ENCODE measurements at places on chromosomes 1 and 21.

DNA sequence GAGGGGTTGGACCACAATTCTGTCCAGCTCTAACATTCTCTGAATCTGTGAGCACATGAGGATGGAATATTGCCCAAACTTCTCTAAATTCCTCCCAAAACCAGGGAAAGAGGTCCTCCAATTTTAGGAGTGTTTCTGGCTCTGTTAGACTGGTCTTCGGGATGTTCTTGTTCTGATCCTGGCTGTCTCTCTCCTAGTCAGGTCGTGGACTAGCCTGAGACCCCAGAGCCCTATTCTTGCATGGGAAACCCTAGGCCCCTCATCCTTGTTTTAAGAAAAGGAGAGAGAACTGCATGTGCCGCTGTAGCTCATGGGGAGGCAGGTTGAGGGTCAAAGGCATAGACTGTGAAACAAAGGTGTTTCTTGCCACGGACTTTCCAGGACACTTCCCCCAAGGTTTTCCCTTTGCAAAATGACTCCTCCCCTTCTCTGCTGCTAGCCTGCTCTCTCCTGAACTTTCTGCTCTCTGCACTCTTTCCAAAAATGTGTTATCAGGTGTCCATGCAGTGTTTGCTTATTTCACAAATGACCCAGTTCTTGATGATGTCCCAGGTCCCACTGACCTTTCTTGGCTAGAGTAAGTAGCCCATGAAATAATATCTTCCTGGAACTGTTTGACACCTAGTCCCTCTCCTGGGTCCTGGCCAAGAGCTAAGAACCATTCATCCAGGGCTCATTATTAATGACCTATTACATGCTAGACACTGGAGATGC lies 29.3 kb upstream of the RD3 start:
- no peak for DNase-seq

GRCh38 chr1:18725231-18725895 lies 94.7 kb downstream of the PAX7 start:
- DNase-seq, result no peak

- peak; percentile 87 for DNase-seq
These were observed 8.1 kb upstream of the INKA2 start for GRCh38 chr1:111747282-111747734.

DNA sequence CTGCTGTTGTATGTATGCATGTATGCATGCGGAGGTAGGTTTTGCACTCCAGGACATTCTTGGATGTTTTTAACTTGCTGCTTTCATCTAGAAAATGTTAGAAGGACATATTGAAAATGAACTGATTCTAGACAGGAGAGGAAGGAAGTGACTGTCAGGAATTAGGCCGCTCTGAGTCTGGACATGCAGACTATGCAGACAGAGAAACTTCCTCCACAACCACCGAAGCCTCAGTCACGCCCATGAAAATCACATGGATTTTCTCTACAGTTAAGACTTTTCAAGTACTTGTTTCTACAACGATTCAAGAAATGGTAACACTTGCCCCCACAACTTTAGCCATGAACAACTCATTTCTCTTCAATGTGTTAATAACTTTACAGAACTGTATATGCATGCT lies 211.1 kb downstream of the SMYD3 start:
- no peak for DNase-seq

GRCh38 chr1:60657926-60658325 lies 424.4 kb upstream of the NFIA start:
- no peak for DNase-seq

GRCh38 chr1:154772056-154772455 lies 98.0 kb downstream of the KCNN3 start:
- DNase-seq, result no peak

- no peak for DNase-seq
These were observed 380.0 kb upstream of the ADGRL2 start for GRCh38 chr1:81420760-81421159.

DNA sequence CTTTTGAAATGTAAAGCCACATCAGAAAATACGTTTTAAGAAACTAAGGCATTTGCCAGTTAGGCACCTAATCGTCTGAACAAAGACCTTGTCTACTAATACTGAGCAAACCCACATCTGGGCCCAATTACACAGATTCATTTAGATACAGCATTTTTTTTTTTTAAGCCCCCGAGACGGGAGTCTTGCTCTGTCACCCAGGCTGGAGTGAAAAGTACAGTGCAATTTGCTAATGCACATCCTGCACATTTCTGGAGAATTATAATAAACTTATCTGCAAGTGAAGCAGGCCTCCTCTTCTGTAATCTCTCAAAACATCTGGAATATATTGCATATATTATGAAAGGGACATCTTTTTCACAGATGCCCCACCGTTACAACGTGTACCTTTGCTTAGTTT lies 3.3 kb downstream of the RSRP1 start:
- DNase-seq, result peak; percentile 45

DNA sequence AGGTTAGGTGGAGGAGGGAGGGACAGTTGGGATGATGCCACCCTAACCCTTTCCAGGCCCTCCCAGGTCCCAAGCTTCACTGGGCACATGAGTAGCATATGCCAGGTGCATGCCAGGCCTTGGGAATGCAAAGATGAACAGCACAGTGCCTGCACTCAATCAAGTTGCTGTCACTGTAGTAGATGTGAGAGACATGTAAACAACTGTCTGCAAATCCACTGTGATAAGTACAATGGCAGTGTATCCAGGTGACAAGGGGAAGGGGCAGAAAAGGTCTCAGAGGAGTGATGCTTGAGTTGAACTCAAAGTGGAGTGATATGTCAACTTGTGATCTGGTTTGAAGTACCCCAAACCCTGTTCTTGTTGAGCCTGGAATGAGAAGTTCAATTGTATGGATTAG lies 49.5 kb upstream of the LRRN2 start:
- no peak for DNase-seq

GRCh38 chr1:34371829-34372532 lies 195.3 kb downstream of the C1orf94 start:
- DNase-seq, result no peak

- DNase-seq, result no peak
These were observed 1510.9 kb downstream of the KCNT2 start for GRCh38 chr1:195097316-195097715.

DNA sequence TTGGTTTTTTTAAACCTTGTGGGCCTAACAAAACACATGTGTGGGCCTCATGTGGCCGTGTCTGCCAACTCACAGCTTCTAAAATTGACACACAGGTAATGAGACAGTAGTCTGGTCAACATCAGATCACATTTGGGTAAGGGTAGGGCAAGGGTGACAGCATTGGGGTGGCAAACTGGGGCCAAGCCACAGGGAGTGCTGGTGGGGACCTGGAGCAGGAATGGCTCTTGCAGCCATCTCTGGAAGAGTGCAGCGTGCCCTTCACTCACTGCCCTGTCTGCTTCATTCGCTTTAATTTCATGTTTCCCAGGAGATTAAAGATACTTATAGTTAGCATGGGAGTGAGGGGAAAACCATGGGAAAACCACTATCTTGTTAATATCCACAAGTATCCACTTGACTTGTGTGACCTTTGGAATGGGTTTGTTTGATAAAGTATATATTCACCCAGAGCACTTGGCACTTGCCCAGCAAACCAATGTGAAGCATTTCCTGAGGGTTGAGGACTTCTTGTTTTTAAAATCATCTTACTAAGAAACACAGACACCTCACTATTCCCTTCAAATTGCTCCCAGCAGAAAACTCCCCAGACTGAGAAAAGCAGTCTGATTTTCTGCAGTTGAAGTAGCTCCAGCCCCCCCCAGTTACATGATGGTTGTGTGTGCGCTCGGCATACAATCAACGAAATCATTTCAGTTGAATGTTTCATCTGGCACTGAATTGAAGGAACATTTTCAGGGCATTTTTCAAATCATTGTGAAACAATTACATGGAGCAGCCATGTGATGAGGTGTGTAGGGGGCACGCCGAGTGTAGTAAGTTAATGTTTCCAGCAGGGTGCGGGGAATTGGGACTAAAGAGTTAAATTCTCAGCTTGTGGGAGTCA lies 175.7 kb downstream of the VPS13D start:
- DNase-seq, result peak; percentile 65

DNA sequence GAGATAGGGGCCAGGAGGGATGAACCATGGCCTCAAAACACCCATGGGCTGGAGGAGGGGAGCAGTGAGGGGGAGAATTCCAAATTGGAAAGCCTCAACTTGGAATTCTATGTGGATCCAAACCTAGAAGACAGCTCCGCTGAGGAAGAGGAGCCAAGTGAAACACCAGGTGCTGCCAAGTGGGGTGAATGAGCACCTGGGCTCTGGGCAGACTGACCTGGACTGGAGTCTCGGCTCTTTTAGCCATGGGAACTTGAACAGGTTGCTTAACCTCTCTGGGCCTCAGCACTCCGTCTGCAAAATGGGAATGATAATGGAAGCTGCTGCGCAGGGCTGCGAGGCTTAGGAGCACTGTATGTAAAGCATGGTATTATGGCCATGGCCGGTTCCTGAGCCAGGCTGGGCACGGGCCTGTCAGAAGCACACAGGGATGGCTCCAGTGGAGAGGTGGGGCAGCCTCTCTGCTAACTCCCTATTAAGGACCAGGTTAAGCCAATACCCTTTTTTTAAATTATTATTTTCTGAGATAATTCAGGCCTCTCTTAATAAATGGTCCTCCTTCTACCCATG lies 81.5 kb downstream of the SYT2 start:
- no peak for DNase-seq

DNA sequence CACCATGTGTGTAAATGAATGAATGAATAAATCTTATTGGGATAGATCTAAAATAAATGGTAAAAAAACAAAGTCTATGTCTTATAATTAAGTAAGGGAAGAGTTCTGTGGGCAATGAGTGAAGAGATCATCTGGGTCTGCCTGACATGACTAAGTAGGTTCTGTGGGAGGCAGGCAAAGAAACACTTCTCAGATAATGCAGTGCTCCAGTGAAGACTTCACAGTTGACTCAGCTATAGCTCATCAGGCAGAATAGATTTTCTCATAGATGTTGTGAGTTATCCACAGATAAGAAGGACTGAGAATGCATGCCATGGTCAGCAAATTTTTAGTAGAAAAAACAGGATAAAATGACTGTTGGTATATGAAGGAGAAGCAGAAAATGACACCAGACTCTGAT lies 12.4 kb downstream of the KRTAP22-2 start:
- DNase-seq, result no peak

DNA sequence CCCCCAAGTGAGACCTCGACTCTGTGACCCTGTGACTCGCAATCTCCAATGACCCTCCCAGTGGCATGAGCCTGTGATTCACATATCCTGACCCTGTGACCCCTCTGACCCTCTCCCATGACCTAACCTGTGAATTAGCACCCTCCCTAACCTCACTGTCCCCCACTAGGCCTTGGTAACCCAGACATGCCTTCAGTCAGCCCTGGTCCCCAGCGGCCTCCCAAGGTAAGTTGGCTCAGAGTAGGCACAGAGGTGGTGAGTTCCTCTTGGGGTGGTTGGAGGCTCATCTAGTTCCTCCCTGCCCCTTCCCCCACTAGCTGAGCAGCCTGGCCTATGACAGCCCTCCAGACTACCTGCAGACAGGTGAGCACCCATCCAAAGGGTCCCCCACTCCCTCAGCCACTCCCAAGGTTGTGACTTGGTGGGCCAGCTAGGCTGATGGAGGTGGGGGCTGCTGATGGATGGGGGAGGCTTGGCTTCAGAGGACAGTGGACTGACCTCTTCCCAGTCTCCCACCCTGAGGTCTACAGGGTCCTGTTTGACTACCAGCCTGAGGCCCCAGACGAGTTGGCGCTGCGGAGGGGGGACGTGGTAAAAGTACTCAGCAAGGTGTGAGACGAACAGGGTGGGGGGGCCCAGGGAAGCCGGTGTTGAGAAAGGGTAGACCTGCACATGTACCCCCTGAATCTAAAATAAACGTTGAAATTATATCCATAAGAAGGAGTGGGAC lies 1.6 kb downstream of the SH3D21 start:
- no peak for DNase-seq

- no peak for DNase-seq
These were observed 89.1 kb downstream of the CLEC20A start for GRCh38 chr1:178407655-178408054.

- DNase-seq, result peak; percentile 35
These were observed 2.3 kb upstream of the MKNK1 start for GRCh38 chr1:46606255-46606965.

GRCh38 chr1:84772428-84772943 lies 82.2 kb upstream of the SSX2IP start:
- peak; percentile 81 for DNase-seq

DNA sequence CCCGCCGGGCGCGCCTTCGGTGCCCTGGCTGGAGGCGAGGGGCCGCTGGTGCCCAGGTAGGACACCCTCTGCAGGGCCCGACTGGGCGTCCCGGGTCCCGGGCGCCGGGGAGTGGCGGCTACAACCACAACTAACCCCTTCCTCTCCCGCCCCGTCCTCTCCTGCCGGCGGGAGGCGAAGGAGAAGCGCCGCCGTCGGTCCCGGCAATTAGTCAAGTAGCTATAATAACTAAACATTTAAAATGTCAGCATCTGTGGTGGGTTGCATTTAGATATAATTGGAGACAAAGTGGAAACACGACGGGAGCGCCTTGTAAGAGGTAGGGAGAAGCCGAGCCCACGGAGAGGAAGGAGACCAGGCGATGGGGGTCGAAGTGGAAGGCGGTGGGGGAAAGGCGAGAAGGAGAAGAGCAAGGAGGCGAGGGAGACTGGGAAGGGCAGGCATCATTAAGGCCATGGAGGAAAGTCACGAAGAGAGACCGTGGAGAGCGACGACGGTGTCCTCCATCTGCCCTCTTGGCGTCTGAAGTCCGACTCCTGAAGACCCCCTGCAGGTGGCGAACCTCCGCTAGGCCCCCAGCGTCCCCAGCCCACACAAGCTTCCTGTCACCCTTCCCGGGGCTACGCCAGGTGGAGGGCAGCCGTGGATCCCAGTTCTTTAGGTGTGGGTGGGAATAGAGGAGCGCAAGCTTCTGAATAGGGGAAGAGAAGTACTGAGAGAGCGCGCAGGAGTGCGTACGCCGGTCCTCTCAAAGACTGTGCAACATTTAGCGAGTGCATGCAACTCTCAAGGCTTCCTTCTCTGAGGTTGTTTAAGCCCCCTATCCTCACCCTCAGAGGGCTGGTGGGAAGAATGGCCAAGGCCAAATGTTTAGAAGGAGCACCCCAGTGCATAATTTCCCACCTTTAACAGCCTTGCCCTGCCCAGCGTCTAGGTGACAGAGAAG lies 1.6 kb downstream of the CNIH3 start:
- DNase-seq, result peak; percentile 24

DNA sequence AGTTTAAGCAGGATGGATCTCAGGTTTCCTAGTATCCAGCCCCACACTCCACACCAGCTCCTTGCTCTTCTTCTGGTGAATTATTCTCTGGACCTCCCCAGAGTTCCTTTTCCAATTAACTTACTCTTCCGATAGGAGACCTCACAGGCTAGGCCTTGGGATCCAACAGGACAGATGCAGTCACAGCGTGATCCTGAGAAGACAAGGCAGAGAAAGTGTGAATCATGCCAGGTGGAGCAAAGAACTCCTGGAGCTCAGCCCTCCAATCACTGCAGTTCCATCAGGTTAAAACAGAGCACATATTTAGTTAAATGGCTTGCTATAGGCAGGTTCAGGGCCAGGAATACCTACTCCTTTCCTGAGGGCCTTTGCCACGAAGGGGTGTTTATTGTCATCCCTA lies 34.1 kb downstream of the C8B start:
- no peak for DNase-seq

GRCh38 chr21:40422896-40423635 lies 423.9 kb downstream of the DSCAM start:
- DNase-seq, result no peak

- DNase-seq, result no peak
These were observed 430.0 kb upstream of the KAZN start for GRCh38 chr1:14168326-14169063.

GRCh38 chr1:92934395-92935378 lies 26.6 kb downstream of the DIPK1A start:
- peak; percentile 78 for DNase-seq

GRCh38 chr21:25412100-25412499 lies 195.2 kb downstream of the MRPL39 start:
- no peak for DNase-seq

Data from GM23248 (cell line).